ENCODE measurements at places on chromosomes 12 and 14. TPM values are rescaled to one million over a fixed set of nuclear protein-coding genes. Genes with fewer than 3 reads are reported as not detected.

Gene KRT5
- not detected for polyA plus RNA-seq

Gene MYL6B
- polyA plus RNA-seq: 1.8 TPM

Gene AKAP5
- polyA plus RNA-seq: not detected

Gene PRKCH
- polyA plus RNA-seq: 251 TPM

Gene SSTR1
- not detected for polyA plus RNA-seq

Gene CYP27B1
- polyA plus RNA-seq: 0.55 TPM

Gene BCL11B
- 11.6 TPM for polyA plus RNA-seq

Gene ZBTB42
- 2.1 TPM for polyA plus RNA-seq

Gene OTX2
- polyA plus RNA-seq: not detected

Gene MYL6
- polyA plus RNA-seq: 2,141 TPM

Gene DTX1
- 0.30 TPM for polyA plus RNA-seq

Gene RPS29
- polyA plus RNA-seq: 10,008 TPM

Gene ACOT4
- 8.1 TPM for polyA plus RNA-seq

- no peak for DNase-seq
Observed at GRCh38 chr14:100778951-100779690, 46.8 kb upstream of the MEG3 start.

DNA sequence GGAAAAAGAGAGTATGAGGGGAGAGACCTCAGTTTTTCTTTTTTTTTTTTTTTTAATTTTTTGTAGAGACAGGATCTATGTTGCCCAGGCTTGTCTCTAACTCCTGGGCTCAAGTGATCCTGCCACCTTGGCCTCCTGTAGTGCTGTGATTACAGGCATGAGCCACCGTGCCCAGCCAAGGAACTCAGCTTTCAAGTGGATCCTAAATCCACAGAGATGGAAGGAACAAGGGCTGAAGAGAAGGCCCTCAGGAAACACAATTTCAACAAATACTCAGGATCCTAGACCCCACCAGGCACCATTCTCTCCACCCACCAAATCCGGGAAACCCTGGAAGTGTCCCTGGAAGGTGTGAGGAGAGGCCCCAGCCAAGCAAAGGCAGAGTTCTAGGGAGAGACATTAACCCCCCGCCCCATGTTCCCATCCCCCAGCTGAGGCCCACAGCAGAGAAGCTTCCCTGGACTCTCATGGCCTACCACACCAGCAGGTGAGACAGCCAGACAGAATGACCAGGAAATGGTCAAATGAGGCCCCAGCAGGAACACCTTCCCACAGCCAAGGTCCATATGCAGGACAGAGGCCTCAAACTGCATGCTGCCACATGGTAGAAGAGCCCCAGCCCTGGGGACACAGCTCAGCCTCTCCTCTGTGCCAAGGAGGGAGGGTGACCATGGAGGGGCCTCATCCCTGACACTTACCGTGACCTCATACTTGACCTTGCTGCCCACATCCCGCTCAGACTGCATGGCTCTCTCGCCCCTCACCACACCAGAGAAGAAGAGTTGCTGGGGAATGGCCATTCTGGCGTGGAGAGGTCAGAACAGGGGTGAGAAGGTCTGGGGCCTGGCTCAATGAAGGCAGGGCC is 14.1 kb downstream of the ITGA7 start:
- DNase-seq: no peak

GRCh38 chr14:23436327-23437132 is 1.1 kb upstream of the MYH7 start:
- DNase-seq: no peak

GRCh38 chr12:76551482-76551888 is 8.1 kb downstream of the OSBPL8 start:
- no peak for DNase-seq

- no peak for DNase-seq
Observed at GRCh38 chr12:54389607-54390175, 5.2 kb upstream of the ZNF385A start.

GRCh38 chr12:68866950-68867349 is 59.0 kb downstream of the MDM2 start:
- DNase-seq: no peak

DNA sequence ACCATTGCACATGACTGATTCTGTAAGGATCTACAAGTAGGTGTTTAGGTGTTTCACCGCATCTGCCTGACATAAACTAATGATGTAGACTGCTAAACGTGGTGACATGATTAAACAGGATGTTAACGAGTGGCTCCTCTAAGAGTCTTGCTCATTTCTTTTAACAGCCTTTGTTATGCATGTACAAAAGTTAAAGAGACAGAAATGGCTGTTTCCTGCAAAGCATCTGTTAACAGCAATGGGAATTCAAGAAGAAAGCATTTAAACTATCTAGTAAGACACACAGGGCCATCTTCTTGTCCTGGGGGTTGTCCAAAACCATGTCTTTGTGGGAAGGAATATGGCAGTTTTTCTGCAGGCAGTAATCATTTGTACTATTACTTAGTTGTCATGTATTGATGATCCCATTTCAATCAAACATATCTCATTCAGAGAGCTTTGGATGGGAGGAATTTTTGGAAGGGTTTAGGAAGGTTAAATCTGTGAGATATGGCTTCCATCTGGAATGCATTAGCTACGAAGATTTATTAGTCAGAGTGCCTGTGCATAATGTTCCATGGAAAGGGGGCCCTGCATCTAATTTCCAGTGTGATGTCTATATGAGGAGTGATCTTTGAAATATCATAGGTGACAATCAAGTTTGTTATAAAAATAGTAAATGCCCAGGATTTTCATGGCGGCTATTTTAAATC is 495.1 kb downstream of the EGLN3 start:
- DNase-seq: no peak

- no peak for DNase-seq
Observed at GRCh38 chr12:110756611-110757010, 13.9 kb upstream of the PPP1CC start.

- no peak for DNase-seq
Observed at GRCh38 chr14:65548878-65549277, 136.3 kb downstream of the FUT8 start.

DNA sequence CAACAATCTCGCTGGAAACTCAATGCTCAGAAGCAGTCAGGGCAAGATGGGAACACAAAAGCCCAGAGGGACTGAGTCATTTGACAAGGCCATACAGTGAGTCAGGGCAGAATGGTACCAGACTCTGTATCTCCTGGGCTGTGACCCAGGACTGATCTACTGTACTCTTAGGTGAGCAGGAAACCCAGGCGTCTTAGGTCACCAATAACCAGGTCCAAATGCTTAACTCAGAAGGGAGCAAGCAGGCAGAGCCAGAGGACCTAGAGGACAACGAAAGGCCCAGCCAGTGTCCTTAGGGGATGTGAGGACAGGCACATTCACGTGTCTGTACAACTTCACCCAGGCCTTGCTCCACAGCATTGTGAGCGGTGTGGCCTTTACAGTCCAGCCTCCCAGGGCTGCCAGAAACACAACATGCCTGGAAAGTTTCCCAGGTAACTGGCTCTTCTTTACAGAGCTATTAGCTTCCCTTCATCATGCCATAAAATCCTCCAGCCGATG is 69.9 kb downstream of the ARL6IP4 start:
- DNase-seq: no peak

GRCh38 chr14:102530828-102531478 is 21.4 kb upstream of the ANKRD9 start:
- DNase-seq: no peak

DNA sequence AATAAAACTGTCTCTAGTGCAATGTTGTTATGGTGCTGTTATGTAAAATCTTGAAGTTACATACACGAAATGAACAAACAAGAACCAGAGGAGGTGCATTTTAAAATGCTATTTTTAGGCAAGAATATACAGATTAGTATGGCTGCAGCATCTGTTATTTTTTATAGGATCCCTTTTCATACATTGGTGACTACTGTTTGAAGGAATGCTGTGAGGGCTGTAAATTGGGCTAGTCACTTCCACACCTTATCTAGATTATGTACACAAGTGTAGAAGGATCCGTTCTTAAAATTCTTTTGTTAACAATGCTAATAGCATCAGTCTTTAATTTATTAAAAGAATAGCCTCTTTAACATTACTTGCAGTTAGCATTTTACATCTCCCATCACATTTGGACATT is 284.3 kb upstream of the MDGA2 start:
- no peak for DNase-seq

- DNase-seq: no peak
Observed at GRCh38 chr14:68695326-68695768, 97.5 kb downstream of the ZFP36L1 start.

GRCh38 chr12:27220055-27220987 is 23.8 kb upstream of the STK38L start:
- DNase-seq: no peak

DNA sequence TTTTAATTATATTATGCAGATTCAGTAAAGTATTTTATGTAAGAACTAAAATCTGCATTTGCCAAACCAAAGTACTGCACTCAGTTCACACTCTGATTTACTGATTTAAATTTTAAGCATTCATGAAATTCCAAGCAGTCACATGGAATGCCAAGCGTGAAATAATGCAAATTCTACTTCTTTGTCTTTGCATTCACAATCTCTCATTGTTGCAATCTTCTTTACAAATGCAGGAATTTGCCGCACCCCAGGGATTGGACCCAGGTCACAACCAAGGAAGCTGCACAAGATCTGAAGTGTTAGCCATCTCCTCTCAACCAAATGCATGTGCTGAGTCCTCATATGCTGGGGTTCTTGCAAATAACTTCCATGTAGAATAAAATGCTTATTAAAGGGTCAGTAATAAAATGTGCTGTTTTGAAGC is 71.9 kb downstream of the TUNAR start:
- DNase-seq: no peak

DNA sequence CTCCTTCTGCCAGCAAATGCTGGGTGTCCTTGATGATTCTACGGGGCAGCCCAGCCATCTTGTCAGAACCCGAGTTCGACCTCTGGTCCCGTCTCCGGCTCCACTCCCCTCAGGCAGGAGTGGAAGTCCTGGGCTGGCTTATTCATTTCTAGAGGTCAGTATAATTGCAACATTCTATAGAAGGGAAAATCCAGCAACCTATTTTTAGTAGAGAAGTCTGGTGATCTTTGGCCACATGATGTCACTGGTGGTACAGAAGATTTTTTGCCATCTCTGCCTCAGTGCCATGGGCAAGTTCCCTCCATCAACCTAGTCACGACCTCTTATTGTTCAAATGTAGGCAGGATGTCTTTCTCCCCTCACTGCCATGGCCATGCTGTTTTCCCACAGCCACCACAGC is 22.4 kb downstream of the OR10G2 start:
- DNase-seq: no peak

DNA sequence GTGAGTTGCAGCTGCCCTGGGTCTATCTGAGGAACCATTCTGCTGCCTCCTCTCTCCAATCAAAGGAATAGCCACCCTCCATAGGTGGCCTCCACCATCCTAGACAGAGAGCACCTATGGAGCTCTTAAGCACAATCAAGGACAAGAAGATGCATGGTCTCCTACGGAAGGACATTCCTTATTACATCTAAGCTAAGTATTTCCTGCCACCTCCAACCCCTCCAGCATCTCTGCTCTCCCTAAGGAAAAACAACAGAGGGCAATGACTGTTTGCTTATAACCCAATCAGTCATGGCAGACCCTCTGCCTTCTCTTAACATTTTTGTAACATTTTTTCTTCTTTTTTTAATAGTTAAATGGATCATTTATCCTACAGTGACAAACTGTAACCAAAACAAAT is 14.8 kb upstream of the OR6J1 start:
- DNase-seq: no peak

- no peak for DNase-seq
Observed at GRCh38 chr12:44077294-44077693, 241.4 kb downstream of the TMEM117 start.

DNA sequence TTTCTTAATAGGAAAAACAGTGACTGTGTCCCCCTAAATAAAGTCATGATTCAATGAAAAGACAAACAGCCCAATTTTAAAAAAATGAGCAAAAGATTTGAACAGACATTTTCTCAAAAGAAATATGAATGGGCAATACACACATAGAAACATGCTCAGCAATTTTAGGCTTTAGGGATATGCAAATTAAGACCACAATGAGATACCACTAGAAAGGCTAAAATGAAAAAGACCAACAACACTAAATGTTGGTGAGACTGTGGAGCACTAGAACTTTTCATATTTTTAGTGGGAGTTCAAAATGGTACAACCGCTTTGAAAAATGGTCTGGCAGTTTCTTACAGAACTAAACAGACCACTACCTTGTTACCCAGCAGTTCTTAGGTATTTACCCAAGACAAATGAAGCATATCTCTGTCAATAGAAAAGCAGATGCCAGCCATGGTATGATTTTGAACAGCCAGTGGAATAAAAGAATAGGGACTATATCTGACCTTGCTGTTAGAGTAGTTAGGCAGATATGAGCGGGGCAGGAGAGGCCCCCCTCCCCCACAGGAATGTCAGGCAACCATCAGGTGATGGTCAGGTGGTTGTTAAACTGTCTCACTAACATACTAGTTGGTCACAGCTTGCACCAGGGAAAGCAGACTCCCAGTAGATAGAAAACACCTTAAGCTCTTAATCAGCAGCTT is 108.8 kb downstream of the PRKCH start:
- DNase-seq: no peak

GRCh38 chr14:106115401-106115800 is 589.0 kb downstream of the TMEM121 start:
- no peak for DNase-seq

DNA sequence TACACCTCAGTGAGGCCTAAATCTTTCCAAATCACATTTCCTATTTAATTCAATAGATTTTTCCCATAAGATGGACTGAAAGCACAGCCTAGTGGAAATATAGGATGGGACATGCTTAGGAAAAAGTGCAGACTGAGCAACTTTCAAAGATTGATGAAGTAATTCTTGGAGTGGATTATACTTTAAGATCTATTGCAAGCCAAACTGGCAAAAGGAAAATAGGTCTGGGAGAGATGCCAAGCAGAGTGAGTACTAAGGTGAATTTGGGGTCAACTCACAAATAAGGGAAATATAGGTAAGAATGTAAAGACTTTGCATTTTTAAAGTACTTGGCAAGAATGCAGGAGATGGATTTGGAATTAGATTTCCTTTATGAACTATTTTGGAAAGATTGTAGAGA is 170.2 kb upstream of the FOXG1 start:
- DNase-seq: no peak

- DNase-seq: no peak
Observed at GRCh38 chr12:42299392-42300308, 26.2 kb downstream of the ZCRB1 start.

DNA sequence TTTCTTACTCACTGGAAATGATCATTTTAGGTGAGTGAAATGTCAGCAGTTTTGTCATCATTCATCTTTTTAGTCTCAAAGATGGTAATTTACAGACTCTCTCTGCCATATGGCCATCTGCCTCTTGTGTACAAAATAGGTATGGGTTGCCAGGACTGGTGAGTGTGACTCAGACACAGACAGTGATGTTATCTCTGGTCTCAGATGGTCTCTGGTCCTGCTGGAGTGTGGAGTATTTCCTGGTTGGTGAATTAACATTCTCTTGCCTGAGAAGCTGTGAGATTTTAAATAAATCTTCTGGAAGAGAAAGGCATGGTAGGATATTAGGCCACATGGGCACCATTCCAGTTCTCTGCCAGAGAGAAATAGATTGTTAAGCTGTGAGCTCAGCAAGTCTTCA is 207.0 kb downstream of the ATP23 start:
- DNase-seq: no peak

DNA sequence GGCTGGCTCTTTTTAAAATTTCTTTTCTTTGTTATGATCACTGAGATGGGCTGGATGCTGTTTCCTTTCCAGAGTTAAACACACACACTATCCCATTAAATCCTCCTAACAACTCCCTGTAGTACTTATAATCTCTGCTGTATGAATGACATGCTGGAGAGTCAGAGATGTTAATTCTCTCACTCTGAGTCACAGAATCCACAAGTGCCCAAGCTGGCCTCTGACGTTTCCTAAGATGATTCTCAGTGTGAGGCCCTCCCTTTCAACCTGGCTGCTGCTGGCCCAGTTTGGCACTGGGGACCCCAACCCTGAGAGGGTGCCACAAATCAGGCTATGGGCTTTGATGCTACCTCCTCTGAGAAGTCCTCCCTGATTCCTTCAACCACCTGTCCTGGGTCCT is 5.4 kb downstream of the NOS1 start:
- no peak for DNase-seq

Measured in CD4-positive, alpha-beta memory T cell (primary cell).